ENCODE measurements at places on chromosomes 16 and 17.

DNA sequence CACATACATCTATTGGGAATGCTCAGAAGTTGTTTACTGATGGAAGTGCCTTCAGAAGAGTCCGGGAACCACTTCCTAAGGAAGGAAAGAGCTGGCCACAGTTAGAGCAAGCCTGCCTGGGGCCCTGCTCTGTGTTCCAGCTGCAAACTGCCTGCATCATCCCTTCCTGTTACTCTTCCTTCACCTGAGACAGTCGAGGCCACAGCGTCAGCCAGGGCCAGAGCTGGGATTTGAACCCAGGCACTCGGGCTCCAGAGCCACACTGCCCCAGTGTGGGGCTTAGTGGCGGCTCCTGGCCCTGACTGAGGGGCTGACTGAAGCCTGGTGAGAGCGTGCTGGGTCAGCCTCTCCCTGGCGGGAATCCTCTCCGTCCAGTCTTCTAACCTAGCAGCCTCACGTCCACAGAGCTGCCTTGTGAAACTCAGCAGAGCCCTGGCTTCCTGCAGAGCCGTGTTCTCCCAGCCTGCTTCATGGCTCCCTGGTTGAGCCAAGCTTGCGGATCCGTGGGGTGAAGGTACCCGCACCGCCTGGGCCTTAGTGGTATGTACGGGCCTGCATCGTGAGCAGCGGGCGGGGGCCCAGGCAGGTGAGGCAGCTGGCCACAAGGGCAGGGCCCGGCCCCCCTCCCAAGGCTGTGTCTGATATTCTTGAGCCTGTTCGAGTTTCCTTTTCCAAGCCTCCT, 4.6 kb upstream of the C17orf99 start:
- no peak for DNase-seq

DNA sequence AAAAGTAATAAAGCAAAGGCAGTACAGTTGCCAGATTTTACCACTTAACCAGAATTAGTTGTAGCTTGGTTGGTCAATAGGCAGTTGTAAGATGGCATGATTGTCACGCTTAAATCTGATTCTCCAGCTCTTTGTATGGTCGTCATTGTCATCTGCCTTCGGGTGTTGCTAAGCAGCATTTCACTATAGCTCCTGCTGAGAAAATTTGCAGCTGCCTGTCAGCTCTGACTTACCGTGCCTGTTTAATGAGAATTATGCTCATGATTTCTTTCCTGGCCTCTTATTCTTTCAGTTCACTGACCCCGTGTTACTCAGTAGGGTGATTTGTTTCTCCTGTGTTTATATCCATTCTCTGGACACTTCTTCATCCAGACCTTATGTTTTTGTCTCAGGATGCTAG, 66.7 kb downstream of the TANGO6 start:
- DNase-seq, result no peak

DNA sequence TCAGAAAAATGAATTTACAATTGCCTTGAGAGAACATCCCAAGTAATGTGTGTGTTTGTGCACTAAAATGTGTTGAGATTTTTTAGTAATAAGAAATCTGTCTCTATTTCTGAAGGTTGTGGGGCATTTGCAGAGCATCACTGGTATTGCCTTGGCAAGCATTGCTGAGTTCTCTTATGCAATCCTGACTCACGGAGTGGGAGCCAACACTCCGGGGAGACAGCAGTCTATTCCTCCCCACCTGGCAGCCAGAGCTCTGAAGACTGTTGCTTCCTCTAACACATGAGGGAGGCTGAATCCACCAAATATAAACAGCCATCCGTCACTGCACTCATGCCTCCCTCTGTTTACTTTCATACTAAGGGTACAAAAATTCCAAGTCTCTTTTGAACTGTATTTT, 10.6 kb downstream of the CNTD1 start:
- DNase-seq, result no peak

DNA sequence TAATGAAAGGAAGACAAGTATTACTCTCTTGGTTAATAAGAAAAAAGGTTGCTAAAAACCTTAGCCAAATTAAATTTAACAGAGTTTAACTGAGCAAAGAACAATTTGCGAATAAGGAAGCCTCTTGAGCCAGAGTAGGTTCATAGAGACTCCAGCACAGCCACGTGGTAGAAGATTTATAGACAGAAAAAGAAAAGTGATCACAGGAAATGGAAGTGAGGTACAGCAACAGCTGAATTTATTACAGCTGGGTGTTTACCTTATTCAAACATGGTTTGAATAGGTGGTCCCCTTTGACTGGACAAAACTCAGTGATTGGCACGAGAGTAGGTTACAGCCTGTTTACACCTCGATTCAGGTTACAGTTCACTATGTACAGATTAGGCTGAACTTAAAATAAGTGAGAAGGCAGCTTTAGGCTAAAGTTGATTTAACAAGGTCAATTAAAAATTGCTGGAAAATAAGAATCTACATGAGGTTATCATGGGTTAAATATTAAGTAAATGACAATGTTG, 3.3 kb upstream of the CCL15 start:
- DNase-seq, result no peak

DNA sequence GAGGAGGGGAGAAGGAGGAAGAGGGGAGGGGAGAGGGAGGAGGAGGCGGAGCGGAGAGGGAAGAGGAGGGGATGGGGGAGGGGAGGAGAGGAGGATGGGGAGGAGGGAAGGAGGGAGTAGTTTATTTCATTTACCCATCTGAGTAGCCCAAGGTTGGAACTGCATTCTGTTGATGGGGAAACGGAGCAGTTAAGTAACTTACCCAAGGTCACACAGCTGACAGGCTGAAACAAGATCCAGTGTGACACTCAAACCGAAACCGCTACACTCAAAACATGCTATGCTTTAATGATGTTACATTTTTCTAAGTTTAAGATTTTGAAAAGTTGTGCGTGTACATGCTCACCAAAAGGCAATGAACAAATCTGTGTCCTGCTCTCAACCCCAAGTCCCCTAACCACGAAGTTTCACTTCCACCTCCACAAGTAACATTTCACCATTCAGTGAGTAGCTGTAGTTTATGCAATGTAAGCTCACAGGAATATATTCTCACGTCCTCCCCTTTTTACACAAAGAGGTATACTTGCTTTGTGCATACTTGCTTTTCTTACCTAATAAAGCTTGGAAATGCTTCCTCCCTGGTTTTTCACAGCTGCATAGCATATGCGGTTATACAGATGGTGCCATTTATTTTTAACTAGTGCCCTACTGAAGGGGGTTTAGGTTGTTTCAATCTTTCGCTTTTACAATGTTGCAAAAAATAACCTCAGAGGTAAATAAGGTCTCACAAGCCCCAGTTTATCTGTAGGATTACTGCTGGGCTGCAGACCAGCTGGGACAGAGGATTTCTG, 275.3 kb downstream of the PARN start:
- no peak for DNase-seq

- DNase-seq, result no peak
Observed at GRCh38 chr17:55398689-55399088, 22.9 kb downstream of the MMD start.

- DNase-seq, result no peak
Observed at GRCh38 chr17:2892305-2892971, 96.2 kb downstream of the RAP1GAP2 start.

DNA sequence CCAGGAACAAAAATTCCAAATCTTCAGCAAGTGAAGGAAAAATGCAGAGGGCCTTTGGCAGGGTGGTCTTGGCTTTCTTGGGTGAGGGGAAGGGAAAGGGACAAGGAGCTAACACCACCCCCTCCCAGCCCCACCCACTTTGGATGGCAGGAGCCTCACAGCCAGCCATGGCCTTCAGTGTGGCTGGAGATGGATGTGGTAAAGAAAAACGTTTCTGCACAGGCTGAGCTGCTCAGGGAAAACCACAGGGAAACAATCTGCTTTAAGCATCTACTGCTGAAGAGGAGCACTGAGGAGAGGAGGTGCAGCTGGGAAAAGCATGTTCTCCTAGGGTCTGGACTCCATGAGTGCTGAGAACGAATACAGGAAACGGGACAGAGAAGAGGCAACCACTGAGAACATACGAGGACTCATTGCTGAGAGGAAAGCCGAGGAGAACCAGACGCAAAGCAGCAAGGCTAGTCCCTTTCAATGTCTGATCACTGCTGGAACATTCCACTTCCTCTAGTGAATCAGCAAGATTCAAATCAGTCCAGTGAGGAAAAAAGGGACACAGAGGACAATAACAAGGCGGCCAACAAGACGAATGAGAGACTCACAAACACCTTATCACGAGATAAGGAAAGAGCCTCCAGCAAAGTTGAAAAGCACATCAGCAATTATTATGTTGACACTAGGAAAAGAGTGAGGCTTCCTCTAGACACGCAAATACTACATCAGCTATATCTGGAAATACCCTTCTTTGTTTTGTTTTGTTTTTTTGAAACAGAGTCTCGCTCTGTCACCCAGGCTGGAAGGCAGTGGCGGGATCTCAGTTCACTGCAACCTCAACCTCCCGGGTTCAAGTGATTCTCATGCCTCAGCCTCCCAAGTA, 41.7 kb downstream of the ZZEF1 start:
- DNase-seq, result no peak

GRCh38 chr17:68953340-68953997, 1.7 kb downstream of the ABCA8 start:
- DNase-seq, result no peak

GRCh38 chr17:35627417-35627816, 40.3 kb downstream of the AP2B1 start:
- no peak for DNase-seq

DNA sequence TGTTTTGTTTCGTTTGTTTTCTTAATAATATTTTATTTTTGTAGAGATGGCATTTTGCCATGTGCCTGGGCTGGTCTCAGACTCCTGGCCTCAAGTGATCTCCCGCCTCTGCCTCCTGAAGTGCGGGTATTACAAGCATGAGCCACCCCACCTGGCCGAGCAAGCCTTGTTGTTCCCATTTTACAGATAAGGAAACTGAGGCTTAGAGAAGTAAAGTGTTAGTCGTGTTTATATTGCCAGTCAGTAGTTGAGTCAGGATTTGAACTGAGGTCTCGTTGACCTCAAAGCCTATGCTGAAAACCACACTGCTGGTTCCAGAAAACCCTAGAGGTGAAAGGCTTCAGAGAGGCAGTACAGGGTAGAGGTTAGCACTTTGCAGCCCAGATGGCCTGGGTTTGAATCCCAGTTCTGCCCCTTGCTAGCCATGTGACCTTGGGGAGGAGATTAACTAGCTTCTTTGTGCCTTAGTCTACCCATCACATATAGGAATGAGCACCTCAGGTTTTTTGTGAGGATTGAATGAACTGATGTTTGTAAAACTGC, 102.0 kb downstream of the ABCC6 start:
- no peak for DNase-seq
